EH (cell line): ENCODE measurements at places on chromosomes 12 and 14.
A peak's percentile ranks its signal among the peaks of the same experiment; 100 is the strongest.

- DNase-seq = peak; percentile 73
Measured at GRCh38 chr12:19576506-19577280, 137.4 kb downstream of the AEBP2 start.

GRCh38 chr14:95425369-95426115 is 90.9 kb downstream of the SYNE3 start:
- DNase-seq = no peak

DNA sequence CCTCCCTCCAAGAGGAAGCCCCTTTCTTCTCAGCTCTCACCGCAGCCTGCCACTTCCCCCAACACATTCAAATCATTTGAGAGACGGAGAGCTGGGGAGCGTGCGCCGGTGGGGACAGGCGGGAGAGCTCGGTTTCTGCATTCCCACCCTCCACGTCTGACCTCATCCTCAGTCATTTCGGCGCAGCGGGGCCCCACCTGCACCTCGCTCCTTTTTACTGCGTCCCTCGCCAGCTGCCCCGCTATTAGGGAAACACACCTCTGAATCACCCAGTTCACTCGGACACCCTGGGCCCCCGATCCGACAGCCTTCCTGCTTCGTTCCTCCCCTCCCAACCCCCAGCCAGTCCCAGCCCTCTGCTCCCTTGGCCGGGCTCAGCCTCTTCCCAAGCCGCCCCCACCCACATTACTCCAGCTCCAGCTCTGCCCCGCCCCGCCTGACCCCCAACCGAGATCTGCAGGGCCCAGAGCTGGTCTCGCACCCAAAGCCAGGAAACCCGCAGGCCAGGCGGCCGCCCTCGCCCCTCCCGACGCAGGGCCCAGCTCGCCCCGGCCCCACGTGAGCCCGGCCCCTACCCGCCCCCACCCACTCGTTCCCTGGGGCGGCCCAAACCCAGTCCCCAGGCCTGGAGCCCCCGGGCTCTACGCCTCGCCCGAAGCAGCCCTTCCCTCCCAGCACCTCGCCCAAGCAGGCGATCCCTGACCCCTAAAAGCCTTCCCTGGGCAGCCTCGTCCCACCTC is 783 bp downstream of the CORO1C start:
- peak; percentile 82 for DNase-seq

DNA sequence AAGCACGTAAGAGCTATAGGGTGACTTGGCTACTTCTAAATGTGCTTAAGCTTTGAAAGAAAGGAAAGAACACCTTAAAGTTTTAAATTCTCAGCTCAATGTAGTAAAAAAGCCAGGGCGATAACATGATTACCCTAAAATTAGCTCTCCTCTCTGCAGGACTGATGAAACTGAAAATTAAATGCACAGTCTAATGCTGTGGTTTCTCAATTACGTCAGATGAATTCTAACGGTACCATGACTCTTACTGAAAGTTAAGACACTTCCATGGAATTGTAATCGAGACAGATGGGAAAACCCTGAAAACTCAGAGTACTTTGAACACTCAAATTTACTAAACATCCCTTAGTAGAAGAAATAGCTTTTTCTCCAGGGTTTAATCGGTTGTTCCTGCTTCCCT is 25.9 kb upstream of the PRKD1 start:
- no peak for DNase-seq

GRCh38 chr12:99984271-99985128 is at the start of gene ANKS1B:
Gene ANKS1B (minus strand): TSS chr12:99984936. CDS start chr12:99984237, 699 bp downstream.
- DNase-seq = peak; percentile 47

DNA sequence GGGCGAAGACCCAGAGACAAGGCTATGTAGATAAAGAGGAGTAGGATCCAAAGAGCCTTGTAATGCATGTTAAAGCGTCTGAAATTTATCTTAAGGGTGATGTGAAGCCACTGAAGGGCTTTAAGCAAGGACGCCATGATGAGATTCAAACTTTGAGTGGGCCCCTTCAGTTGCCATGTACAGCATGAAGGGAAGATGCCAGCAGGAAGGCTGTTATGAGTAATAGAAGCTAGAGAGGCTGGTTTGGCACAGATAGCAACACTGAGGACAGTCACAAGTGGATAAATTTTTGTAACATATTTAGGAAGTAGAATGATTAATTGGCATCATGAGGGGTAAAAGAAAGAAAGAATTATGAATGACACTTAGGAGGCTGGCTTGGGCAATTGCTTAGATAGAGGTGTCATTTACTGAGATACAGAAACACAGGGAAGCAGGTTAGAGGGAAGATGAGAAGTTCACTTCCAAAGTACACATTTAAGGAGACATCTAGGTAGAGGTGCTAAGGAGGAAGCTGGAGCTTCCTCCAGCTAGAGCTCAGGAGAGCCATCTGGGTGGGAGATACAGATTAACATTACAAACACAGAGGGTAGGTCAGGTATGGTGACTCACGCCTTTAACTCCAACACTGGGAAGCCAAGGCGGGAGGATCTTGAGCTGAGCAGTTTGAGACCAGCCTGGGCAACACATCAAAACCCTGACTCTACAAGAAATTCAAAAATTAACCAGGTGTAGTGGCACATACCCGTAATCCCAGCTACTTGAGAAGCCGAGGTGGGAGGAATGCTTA is 13.7 kb downstream of the ATG2B start:
- peak; percentile 9 for DNase-seq

- DNase-seq = no peak
Measured at GRCh38 chr12:32768518-32768917, 12.8 kb upstream of the YARS2 start.
